ENCODE measurements at places on chromosomes 3 and 15.

GRCh38 chr3:182597621-182598041, 195.7 kb upstream of the ATP11B start:
- no peak for DNase-seq

DNA sequence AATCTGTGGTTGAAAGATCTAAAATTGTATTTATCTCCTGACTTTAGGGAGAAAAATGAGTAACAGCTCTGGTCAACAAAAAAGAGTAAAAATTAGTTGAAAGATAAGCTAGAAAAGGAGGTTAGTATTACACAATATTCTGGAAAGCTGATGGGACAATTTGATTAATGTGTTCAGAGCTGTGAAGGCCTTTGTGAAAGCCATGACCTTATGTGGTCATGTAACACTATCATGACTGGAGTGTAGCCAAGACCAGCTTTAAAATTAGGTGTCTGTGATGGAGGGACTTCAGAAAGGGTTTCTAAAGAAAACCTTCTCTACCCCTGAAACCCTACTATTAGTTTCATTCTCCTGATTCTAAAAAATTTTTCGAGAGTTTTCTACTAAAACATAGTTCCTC, 127.2 kb downstream of the NFKBIZ start:
- DNase-seq, result no peak

DNA sequence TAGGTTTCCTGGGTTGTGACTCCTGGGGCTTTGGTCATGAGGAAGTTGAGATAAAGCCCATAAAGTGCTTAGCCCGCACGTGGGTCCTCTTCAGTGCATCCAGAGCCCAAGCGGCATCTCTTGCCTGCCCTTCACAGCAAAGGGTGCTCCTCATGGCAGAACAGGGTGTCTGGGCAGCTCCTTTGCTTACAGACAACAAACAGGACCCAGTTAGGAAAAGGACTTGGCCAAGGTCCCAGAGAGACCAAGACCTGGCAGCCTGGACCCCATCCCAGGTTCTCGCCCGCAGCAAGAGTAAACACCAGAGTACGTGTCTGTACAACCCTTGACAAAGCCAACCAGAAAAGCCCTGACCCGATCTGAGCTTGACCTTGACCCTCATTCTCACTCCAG, 27.0 kb downstream of the ALS2CL start:
- DNase-seq, result no peak

DNA sequence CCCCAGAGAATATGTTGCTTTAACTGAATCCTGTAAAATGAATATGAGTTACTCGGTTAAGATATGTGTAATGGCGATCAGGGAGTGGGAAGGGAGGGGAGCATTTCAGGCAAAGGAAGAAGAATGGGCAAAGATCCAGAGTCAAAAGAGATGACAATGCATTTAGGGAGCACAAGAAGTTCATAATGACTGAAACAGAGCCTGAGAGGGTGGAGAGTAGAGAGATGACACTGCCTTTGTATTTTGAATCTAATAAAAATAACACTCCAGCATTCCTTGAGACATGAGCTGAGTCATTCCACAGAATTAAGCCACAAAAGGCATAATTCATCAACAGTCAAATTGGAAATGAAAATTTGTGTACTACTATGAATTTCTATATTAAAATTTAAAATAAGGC, 105.3 kb upstream of the PEX5L start:
- no peak for DNase-seq

GRCh38 chr3:46984591-46985459, 5.4 kb downstream of the NBEAL2 start:
- DNase-seq, result no peak

GRCh38 chr15:70583006-70583405, 180.4 kb downstream of the UACA start:
- DNase-seq, result no peak

DNA sequence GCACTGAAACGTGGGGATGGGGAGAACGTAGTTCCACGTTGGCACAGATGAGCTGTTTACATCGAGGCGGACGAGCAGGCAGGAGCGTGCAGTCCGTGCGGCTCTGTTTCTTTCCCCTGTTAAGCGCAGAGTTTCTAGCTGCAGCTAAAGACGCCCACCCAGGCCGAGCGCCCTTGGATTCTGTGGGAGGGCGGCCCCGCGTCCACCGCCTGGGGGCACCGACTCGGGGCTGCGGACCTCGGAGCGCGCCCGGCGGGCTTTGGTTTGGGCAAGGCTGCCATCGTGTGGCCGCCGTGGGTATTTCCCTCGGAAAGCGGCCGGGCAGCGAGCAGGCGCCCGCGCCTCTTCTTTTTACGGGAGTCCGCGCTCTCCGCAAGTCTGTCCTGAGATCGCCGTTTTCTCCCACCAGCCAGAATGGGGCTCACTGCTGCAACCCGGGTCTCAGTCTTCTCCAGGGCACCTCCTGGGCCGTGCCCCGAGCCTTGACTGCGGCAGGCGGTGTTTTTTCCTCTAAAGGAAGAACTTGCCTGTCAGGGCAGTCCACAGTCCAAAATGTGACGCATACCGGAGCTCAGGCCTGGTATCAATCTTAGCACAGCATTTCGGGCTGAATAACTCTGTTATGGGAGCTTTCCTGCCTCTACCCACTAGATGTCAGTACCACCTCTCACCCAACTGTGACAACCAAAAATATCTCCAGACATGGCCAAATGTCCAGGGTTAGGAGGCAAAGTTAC, 219.9 kb upstream of the IGF1R start:
- peak; percentile 10 for DNase-seq

GRCh38 chr3:180252683-180253082, 215.9 kb upstream of the PEX5L start:
- DNase-seq, result no peak

DNA sequence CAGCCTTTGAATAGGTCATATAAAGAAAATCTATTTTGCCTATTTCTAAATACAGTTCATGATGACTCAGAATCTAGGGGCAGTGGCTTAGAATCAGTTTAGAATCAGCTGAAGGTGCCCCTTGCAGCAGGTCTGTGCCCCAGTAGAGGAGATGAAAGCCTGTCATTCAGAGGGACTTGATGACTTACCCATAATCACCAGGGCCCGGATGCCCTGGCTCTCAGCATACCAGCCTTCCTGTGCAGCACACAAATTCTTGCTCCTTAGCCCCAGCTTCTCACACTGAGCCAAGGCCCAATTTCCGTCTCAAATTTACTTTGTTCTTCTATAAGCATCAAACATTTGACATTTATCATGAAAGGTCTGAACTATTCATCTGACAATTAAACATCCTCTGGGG, 83.2 kb upstream of the EOMES start:
- DNase-seq, result no peak

GRCh38 chr3:48747706-48748105, 30.7 kb upstream of the IP6K2 start:
- no peak for DNase-seq

- no peak for DNase-seq
Measured at GRCh38 chr3:31948280-31948679, 32.8 kb downstream of the OSBPL10 start.
